ENCODE measurements at places on chromosomes 4 and X.

GRCh38 chrX:106740193-106740780 is 13.8 kb downstream of the RNF128 start:
- DNase-seq: no peak

- no peak for DNase-seq
Measured at GRCh38 chr4:52551487-52551886, 107.6 kb downstream of the USP46 start.

GRCh38 chr4:89469930-89470375 is 162.4 kb upstream of the GPRIN3 start:
- no peak for DNase-seq

DNA sequence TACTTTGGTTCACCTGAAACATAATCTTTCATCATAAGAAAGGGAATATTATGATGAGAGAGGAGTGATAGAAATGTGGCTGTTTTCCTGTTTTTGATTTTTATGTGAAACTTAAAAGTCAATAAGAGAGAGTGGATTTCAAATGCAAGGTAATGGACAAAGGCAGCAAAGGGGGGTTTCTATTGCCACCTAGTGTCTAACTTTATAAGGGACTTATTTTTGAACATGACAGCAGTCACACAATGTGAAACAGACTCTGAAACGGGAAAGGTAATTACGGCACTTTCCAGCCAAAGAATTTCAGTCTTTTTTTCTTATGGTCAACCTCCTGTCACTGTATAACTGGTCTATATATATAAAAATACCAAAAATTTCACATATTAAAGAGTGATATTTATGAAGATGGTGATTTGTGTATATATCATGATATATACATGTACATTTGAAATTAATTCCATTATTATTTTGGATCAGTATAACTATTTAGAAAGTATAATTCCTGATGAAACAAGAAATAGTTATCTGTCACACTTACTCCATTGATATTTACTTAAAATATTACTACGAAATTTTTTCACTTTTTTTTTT is 127.1 kb downstream of the FBXO8 start:
- no peak for DNase-seq

- DNase-seq: no peak
Measured at GRCh38 chrX:95764972-95765451, 919.6 kb upstream of the DIAPH2 start.

GRCh38 chrX:8748855-8749254 is 16.9 kb upstream of the ANOS1 start:
- no peak for DNase-seq

DNA sequence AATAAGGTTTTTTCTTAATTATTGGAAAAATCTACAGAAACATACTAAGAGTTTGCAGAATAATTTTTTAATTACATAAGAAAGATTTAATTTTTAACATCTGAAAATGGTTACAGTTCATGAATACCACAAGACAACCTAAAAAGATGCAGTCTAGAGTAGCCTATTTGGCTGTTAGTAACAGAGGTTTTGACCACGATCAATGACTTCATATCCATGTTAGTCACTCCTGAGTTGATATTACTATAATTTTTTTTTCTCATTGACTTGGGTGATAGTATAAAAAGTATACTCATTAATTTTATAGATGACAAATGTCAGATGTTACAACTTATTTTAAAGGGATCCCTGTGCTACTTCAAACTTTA is 272.5 kb downstream of the DCTD start:
- DNase-seq: no peak

- DNase-seq: no peak
Measured at GRCh38 chr4:160928482-160928881, 1235.3 kb downstream of the FSTL5 start.

DNA sequence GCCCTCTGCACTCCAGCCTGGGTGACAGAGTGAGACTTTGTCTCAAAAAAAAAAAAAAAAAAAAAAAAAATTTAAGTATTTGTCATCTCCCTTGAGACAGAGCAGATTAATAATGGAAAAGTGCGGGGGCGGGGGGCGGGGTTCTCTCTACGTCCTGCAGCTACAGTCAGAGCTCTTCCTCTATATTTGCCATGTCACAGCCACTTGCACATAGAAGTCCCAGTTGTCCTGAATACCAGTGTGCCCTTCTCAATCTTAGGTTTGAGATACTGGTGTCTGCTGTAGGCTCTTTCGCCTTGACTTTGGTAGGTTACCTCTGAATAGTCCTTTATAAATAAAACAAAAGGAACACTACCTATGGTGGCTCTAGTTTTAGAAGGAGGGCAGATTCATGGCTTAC is 237.8 kb upstream of the PGRMC2 start:
- DNase-seq: no peak

DNA sequence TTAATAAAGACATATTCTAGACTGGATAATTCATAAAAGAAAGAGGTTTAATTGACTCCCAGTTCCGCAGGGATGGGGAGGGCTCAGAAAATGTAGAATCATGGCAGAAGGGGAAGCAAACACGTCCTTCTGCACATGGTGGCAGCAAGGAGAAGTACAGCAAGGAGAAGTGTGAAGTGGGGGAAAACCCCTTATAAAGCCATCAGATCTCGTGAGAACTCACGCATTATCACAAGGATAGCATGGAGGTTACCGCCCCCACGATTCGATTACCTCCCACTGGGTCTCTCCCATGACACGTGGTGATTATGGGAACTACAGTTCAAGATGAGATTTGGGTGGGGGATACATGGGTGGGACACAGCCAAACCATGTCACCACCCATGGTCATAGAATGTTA is 58.3 kb downstream of the MTNR1A start:
- no peak for DNase-seq

- DNase-seq: no peak
Measured at GRCh38 chr4:158042591-158043030, 130.2 kb downstream of the GASK1B start.

DNA sequence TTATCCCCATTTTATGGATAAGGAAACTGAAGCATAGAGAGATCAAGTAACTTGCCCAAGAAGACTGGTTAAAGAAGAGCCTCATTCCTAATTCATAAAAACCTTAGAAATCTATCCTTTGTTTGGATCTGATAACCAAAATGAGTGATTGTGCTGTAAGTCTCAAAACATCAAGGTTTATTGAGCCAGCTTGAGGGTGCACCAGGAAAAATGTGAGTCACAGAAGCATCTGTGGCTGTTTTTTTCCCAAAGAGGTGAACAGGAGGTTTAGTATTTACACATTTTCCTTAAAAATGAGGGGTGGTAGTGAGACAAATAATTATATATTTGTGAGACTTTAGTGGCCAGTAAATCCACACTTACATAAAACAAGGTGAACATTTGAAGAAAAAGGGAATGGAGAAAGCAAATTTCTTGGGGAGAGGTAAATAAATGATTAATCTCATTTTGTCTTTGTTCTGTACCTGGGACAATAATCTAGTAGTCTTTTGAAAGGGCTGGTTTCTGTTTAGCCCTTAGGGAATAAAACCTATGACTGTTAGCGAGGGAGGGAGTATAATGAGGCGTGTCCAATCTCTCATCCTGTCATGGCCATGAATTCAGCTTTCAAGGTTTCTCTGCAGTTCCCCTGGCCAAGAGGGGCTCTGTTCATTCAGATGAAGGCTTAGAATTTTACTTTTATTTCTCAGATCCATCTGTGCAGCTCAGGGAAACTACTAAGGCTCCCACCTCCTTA is 12.2 kb upstream of the FMR1 start:
- DNase-seq: no peak

GRCh38 chr4:385934-386707 is 48.5 kb downstream of the ZNF141 start:
- no peak for DNase-seq

DNA sequence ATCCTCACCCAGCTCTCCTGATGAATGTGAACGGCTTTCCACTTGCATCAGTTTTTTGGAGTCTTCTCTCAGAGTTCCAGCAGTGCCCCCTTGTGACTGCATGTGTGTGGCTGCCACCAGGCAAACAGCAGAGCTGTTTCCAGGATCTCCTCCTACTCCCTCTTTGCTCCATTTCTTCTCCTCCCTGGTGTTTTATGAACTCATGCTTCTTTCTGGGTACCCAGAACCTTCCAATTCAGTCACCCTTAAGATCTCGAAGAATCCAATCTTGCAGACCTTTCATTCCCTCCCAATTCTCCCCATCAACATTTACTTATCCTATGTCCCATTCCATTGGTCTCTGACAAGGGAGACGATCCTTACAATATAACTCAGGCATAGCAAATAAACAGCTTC is 6.8 kb upstream of the TCEANC start:
- DNase-seq: no peak

- DNase-seq: no peak
Measured at GRCh38 chrX:40646489-40647306, 663 bp downstream of the CXorf38 start.

DNA sequence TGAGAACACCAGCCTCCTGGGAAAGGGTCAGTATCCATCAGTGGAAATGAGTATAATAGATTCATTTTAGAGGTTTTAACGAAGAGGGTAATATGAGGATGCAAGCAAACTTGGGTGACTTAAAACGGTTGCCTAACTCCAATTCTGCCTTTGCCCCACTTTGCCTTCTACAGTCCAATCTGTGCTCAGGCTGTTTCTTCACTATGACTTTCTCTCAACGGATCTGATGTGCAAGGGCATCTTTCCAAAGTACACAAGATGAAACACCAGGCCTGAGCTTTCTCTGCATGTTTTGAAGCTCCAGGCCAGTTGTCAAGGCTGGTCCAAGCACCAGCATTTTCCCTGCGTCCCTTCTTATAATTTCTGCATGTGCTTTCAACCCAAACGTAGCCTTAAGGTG is 68.0 kb upstream of the TMEM164 start:
- DNase-seq: no peak

DNA sequence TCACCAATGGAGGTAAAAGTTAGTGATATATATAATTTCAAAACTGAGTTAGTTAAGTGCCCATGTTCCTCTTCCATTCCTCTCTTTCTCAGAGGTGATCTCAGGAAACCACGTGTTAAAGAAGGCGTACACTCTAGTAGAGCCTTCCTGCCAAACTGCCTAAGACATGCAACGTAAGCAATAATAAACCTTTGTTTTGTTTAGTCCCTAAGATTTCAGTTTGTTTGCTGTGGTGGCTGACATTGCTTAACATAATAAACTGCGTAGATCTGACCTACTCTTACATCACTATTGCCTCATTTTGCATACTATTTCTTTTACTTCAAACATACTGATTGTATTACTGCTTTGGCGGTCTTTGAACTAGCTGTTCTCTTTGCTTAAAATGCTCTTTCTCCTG is 99.2 kb downstream of the JADE1 start:
- DNase-seq: no peak

DNA sequence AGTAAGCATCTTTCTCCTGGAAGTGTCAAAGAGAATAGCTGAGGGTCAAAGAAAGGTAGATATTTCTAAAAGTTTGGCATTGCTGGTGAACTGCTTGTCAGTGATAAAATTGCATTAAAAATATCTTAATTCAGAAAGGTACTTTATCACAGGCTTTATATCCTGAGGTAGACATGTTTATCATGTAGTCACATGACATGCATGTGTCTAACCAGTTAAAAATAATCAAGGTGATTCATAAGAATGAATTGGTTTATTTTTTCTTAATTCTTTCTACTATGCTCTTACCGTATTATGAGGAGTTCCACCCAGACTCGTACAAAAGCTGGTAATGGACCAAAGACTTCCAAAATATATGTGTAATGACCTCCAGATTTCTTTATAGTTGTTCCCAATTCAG is 6.1 kb downstream of the SLC7A11 start:
- DNase-seq: no peak

DNA sequence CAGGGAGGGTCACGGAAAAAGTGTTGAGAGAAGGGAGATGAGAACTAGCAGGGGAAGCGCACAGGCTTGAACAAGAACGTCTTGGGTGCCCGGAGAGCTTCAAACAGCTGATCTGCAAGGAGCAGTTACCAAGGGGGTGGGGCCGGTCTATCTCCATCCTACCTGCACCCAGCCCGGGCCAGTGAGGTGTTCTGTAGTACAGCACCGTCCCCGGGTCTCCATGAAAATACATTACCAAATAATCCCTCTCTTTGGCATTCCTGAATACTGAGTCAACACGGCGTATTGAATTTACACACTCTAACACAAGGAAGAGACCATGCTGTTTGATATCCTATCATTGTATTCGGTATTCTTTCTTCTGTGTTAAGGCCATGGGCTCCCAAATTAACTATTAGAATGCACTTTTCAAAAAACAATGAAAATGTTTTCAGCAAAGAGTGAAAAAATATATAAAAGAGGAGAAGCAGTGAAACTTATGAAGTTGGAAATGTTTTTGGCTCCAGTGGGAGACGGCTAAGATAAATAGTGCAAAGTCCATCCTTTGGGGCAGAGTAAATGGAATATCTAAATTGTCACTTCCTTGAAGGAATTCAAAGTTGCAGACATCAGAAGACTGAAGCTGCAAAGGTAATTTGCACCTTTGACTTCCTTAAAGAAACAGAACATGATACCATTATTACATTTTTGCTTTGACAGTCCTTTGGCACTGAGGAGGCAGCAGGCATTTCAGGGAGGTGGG is 90.3 kb downstream of the DHRSX start:
- no peak for DNase-seq

DNA sequence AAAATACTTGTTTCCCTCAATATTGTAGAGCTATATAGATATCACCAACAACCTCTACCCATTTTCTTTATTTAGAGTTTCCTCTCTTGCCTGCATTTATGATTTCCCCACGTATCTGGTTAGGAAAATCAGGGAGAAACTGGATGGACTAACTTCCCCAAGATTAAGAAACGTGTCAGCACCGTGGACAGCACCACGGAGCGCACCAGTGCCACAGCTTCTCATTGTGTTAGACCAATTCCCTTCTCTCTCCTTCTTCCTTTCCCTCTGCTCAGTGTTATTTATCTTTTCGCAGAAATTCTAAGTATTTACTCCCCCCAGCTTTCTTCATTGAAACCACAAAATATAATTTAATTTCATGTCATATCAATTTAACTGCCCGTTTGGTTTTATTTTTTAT is 568.6 kb upstream of the BOD1L1 start:
- no peak for DNase-seq

DNA sequence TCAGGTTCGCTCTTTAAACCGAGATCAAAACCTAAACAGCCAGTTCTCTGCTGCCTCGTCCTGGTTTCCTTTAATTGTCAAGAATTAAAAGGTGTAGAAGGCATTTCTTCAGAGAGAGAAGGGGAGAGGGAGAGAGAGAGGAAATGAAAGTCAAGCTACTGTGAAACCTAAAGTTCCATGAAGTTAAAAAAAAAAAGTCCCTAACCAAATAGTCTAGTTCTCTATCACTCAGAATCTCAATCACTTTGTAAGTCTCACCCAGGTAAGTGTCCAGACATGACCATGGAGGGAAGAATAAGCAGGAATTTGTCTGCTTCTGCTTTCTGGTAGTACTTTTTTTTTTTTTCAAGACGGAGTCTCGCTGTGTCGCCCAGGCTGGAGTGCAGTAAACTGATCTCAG is 18.8 kb upstream of the SMIM14 start:
- DNase-seq: no peak

DNA sequence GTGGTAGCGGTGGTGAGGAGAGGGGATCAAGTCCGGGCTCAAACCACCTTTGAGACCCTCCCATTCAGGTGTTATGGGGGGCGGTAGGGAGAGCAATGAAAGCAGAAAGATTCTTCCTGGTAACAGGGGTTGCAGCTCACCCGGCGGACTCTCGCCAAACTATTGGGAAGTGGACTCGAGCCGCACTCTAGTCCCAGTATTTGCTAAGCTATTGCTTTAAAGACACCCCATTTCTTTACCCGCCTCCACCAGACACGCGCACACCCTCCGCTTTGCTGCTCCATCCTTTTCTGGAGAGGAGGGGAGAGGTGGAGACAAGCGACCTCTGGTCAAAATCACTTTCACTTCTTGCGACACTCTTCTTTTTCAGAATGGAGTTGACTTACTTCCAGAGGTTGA is 625 bp upstream of the GABRA4 start:
- no peak for DNase-seq

Measured in activated CD4-positive, alpha-beta T cell treated with anti-CD3 and anti-CD28 coated beads for 24 hours (primary cell).